ENCODE measurements at places on chromosomes 12 and 14.

DNA sequence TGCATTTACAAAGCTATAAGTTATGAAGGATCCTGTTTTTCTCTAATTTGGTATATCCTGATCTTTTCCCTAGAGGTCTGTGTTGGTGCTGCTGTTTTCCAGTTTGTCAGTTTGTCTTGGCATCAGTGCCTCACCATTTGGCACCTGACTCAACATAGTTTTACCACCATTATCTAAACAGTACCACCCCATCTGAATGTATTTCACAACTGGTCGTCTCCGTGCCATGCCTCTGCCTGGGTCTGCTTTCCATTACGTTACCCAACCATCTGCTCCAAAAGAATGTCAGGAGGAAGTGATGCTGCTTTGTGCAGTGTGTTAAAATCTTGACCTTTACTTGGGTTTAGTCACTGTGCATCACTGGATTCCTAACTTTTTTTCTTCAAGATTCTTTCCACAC lies 129.3 kb upstream of the RASSF8 start:
- DNase-seq, result no peak

GRCh38 chr12:25266497-25266896 lies 15.8 kb upstream of the KRAS start:
- no peak for DNase-seq

GRCh38 chr12:117412465-117413188 lies 51.2 kb upstream of the NOS1 start:
- DNase-seq, result no peak

GRCh38 chr14:70563869-70564268 lies 29.1 kb upstream of the ADAM20 start:
- DNase-seq, result no peak

GRCh38 chr12:120706029-120706428 lies 4.2 kb upstream of the UNC119B start:
- DNase-seq, result no peak

DNA sequence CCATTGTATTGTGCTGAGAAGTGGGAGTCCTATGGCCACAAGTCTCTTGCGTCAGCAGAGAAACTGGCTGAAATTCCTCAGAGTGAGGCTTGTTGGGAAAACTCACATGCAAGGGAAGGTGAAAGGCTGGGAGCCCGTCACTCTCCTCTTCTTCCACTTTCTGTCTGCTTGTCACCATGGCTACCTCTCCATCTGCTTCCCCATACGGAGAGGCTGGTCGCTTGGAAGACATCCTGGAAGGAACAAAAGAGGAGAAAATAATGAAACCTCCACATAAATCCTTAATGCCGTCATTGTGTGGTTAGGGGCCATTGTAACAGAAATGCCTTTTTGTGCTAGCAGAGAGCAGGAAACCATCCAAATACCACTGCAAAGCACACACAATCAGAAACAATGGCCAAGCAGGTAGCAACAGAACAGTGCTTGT lies 53.7 kb downstream of the SOX5 start:
- DNase-seq, result no peak

DNA sequence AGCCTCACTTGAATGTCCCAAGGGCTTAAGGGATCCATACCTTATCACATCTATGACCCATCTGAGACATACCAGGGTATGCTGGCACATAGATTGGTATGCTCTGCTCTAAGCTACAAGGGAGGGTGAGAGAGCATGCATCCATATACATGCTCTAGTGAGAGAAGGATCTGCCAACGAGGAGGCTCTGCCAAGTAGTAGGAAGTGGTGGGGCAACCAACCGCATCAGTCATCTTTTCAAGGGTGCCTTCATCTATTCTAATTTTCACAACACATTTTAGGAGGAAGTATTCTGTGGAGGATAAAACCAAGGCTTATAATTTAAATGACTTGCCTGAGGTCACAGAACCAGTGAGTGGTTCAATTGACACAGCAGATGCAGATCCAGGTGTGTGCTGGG lies 6.6 kb upstream of the PPM1A start:
- DNase-seq, result no peak

DNA sequence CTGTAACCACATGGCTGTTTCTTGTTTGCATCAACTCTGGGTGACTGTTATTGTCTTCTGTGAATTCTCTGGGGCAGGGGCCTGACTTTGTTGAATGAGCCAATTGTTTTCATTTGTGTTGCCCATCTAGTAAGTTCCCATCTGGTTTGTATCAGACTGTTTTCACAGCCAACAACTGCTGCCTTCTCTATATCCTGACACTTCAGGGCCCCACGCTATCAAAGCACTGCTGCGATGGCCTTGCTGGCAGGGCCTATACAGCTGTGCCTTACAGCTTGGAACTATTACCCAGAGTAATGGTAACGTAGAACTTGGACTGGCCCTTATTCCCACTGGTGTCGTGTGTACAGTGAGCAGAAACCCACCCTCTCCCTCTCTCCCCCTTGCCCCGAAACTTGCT lies 104.3 kb upstream of the DACT1 start:
- DNase-seq, result no peak

DNA sequence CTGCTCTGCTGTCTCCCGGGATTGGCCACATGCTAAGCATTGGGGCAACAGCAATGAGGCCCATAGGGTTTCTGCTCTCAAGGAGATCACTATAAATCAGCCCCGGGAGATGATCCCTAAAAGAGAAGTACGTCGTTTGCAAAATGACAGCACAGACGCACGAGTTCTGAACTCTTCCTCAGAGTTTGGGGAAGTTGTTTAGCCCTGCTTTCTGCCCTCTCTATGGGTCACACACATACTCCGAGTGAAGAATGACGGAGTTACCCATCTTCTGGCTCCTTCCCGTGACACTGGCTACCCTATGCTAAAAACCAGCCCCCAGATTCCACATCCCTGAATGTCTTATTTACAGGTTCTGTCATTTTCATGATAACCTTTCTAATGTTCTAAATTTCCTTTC lies 258.0 kb upstream of the PLEKHG7 start:
- DNase-seq, result no peak

DNA sequence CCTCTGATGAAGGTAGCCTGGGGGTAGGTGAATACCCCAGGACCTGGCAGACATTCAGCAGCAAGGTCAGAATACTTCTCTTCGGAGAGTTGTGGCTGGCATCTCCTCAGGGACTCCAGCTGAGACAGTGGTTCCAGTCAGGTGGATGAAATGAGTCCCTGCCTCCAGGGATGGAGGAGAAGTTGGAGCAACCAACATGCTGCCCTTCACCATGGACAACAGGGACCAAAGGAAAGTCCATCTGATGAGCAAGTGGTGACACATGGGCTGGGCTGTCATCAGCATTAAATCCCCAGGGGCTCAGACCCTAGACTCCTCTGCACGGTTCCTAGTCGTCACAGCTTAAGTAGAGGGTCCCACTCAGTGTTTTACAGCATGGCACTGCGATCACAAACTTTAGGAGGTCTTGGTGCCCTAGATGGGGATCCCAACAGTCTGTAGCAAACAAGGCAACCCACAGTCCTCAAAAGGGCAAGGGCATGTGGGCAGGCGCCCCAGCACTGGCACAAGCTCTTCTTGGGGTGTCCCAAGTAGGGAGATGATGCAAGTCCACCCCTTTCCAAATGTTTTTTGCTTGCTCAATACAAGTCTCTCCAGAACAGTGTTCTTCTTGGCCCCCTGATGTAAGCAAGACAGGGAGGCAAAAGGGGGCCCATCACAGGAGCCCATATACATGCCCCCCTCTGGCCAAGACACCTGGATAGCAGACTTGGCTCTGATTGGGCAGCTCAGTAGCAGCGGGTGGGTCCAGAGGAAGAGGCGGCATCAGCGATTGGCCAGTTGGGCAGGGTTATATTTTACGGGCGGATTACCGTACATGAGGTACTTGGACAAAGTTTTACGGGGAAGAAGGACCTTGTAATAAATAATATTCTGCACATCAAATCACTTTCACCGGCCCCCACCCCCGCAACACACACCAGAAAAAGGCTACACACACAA lies 10.8 kb upstream of the CDH24 start:
- peak; percentile 85 for DNase-seq

- DNase-seq, result no peak
These were observed 9.2 kb upstream of the CRIP2 start for GRCh38 chr14:105465209-105466031.

- DNase-seq, result no peak
These were observed 263.9 kb downstream of the KTN1 start for GRCh38 chr14:55843718-55844403.

- DNase-seq, result no peak
These were observed 39.1 kb downstream of the PTPN21 start for GRCh38 chr14:88515499-88516221.

- DNase-seq, result no peak
These were observed 398.0 kb downstream of the FSCB start for GRCh38 chr14:44109036-44109435.

- no peak for DNase-seq
These were observed 5.3 kb downstream of the A2ML1 start for GRCh38 chr12:8827551-8828256.

- no peak for DNase-seq
These were observed 102.4 kb downstream of the RFLNA start for GRCh38 chr12:124397399-124397679.

DNA sequence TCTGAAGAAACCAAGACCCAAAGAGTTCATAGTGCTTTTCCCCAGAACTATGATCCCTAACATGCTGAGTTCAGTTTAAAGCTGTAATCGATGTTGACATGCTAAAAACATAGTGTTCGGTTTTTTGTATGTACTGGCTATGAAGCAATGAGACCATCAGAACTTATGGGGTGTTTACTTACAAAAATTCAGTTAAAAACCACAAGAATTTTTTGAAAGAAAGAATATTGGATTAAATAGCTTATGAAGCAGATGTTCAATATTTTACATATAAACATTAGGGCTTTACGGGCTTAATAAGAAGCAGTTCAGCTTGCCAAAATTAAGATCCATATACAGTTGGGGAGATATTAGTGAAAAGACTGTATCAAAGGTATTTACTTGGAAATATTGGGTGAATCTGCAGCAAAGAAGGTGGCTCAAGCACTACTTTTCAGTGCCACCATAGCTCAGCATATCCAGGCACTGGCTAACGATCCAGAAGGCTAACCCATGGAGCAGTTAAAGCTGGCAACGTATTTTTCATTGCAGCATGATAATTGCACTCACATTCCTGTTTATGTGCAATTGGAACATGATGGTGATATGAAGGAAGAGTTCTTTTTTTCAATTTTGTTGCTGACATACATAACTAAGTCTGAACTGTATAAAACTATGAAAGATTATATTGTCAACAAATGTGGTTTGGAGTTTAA lies 125.9 kb downstream of the EFCAB11 start:
- DNase-seq, result no peak

GRCh38 chr12:91854725-91855124 lies 290.9 kb downstream of the BTG1 start:
- no peak for DNase-seq

- DNase-seq, result no peak
These were observed 173.4 kb upstream of the BMP4 start for GRCh38 chr14:54129850-54130640.

DNA sequence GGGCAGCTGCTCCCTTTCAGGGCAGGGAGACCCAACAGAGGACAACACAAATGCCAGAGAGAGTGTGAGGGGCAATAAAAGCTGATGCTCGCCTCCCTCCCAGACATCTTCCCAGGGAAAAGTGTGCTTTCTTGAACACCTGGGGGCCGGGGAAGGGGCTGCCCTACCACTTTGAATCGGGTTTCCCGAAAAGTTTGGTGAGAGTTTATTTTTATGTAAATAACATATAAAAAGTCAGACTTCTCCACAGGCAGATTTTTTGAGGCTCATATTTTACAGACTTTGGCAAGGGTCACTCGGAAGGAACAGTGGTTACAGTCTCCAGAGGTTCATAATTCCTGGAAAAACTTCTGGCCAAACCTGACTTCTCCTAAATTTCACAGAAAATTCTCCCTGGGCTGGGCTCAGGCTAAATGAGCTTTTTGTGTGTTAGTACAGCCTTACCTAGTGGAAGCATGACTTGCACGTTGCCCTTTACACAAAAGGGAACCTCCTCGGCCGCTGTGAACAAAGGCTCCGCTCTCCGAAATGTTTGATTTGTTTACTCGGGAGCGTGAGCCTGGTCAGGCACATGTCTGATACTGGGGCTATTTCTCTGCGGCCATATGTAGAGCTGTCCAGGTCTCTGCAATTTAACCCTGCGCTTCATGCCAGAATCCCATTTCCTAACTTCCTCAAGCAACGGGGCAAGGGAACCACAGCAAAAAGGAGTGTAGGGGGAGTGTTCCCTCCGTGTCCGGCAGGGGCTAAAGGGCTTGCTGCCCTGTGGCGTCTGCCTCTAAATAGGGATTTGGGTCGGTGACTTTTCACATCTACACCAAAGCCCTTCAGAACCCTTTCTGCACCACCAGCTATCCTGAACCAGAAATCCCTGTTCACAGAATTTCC lies 3.4 kb downstream of the RTL1 start:
- DNase-seq, result peak; percentile 85

Data from vagina (tissue), 2 donors.